ENCODE measurements at places on chromosomes 5 and 9.

- no peak for DNase-seq
Observed at GRCh38 chr5:58751222-58751837, 168.5 kb downstream of the RAB3C start.

DNA sequence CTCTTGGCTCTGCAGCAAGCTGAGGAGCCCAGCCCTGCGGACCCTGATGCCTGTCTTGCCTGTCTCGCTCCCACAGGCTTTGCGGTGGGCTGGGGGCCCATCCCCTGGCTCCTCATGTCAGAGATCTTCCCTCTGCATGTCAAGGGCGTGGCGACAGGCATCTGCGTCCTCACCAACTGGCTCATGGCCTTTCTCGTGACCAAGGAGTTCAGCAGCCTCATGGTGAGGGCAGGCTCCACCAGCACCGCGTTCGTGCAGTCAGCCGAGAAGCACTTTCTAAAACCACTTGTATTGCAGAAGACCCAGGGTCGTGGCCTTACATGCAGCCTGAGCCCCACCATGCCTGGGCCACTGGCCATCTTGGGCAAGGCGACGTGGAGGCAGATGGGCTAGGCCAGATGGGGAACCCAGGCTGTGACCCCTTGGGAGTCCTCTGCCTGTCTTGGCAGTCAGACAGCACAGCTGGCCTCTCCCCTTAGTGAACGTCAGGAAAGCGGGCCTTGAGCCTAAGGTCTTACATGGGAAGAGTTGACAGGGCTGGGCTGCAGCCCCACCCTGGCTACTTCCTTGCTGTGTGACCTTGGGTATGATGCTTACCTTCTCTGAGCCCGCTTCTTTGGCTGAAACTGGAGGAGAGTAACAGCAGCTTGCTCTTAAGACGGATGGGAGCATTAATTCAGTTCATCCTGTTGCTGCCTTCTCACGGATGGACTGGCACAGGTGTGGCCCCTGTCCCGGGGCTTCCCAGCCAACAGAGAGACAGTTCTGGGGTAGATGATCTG lies 8.6 kb downstream of the SLC2A8 start:
- DNase-seq: no peak

DNA sequence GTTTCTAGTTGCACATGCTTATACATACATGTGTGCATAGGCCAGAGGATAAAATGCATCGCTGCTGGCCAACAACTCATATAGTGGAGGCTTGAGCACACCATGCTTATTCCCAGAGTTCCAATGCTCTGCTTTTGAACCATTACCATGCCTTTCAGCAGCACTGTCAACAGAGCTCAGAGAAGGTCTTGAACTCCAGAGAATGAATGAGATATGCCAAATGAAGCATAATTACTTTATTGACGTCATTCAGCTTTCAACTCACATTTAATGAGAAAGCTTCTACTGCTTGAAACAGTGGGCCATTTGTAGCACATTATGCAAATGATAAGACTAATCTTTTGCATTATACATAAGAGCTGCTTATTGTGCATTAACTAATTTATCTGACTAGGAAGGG lies 765.3 kb upstream of the GRAMD2B start:
- no peak for DNase-seq

DNA sequence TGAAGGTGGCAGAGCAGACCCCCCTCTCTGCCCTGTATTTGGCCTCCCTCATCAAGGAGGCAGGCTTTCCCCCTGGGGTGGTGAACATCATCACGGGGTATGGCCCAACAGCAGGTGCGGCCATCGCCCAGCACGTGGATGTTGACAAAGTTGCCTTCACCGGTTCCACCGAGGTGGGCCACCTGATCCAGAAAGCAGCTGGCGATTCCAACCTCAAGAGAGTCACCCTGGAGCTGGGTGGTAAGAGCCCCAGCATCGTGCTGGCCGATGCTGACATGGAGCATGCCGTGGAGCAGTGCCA lies 3.8 kb downstream of the ALDH1B1 start:
- DNase-seq: no peak

DNA sequence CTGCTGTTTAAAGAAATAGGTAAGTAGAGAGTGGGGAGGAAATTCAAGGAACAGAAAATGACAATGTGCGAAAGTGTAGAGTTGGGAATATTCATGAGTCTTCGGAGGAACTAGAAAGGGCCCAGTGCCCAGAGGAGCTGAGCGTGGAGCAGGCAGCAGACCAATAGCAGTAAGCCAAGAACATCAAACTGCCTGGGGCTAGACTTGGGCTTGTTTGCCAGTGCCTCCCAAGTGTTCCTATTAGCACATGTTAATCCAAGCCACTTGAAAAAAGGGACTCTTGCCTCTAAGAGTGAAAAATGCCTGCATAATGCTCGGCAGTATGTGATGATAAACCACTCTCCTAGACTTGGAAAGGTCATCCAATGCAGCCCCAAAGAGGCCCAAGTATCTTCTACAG lies 1.2 kb upstream of the TAL2 start:
- DNase-seq: no peak

GRCh38 chr5:135651156-135651555 lies 72.4 kb upstream of the CXCL14 start:
- no peak for DNase-seq

GRCh38 chr5:97065475-97065874 lies 76.9 kb downstream of the LIX1 start:
- no peak for DNase-seq

DNA sequence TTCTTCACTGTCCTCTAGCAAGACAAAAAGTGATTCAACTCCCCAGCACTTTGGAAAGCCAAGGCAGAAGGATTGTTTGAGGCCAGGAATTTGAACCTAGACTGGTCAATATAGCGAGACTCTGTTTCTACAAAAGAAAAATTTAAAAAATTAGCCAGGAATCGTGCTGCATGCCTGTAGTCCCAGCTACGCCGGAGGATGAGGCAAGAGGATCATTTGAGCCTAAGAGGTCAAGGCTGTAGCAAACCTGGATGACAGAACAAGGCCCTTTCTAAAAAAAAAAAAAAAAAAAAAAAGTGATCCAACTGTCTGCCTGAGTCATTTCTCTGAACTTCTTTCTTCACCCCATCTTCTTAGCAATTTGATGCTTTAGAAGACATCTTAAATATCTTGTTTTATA lies 12.4 kb downstream of the ITGA2 start:
- DNase-seq: no peak

DNA sequence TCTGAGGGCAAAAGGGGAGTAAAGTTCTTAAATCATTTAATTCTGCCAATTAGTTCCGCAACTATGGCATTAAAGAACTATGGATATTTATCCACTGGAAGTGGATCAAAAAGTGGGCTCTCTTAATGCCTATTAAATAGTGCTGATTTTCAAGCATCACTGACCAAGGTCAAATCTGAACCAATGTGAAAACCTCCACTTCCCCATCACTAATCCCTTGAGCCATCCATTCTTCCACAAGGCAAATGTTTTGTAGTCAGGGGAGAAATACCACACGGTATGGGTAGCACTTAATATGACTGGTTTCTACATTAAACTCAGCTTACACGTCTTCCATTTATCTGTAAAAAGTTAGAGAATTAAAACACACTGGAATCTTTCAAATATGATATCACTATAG lies 57.6 kb downstream of the MLLT3 start:
- no peak for DNase-seq

DNA sequence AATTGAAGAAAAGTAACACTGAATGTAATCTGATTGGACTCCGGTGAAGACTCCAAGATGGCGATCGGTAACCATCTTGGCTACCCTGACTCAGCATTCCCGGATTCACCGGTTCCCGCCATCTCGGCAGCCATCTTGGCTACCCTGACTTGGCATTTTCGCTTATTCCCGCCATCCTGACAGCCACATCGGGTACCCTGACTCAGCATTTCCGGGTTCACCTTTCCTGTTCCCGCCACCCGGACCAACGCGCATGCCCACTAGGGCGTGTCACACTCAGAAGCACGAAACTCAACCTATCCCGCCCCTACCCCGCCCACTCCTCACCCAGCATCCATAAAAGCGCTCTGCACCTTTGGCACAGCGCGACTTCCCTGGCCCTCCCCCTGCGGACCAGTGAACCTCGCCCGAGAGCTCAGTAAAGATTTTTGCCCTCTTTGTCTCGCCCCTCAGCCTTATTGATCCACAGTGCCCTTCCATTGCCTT lies 17.2 kb downstream of the SPTLC1 start:
- DNase-seq: no peak

- no peak for DNase-seq
Observed at GRCh38 chr5:159048298-159048697, 51.4 kb downstream of the EBF1 start.

All from activated naive CD8-positive, alpha-beta T cell treated with anti-CD3 and anti-CD28 coated beads, Interleukin-2, amount 50 U/mL, for 16 hours (primary cell).